ENCODE measurements at places on chromosomes 3 and 15.
A peak's percentile ranks its signal among the peaks of the same experiment; 100 is the strongest.

DNA sequence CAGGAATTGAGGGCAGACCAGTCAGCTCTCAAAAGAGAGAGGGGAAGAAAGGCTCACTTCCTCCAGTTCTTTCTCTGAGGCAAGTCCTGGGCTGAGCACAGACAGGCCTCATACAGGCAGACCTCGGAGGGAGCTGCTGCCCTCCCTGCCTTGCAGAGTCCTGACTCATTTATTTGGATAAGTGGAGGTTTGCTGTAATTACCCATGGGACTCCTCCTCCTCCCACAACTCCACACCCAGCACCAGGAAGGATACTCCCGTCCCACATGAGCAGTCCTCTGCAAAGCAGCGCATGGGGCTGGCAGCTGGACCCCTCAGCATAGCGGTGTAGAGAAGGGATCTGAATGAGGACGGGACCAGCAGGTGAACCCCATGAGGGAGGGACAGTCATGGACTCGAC lies 13.4 kb upstream of the SCN10A start:
- no peak for DNase-seq

DNA sequence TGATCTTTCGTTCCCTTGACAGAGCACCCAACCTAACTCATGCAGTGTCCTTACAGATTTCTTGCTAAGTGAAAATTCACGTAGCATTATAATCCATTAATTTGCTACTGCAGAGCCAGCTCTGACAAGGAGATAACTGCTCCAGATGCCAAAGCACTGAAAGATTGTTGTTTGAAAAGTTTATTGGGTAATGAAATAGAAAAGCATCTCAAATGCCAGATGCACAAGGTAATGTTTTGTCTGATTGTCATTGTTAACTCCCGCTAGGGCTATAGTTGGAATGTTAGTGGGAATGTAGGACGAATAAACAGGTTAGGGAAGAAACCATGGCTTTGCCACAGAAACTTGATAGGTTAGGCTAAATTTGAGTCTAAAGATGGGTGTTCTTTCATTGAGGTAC lies 20.2 kb upstream of the SLC2A2 start:
- DNase-seq, result no peak

GRCh38 chr3:149091983-149092382 lies 5.7 kb upstream of the HLTF start:
- DNase-seq, result no peak

GRCh38 chr3:185712337-185712736 lies 112.5 kb downstream of the IGF2BP2 start:
- no peak for DNase-seq

GRCh38 chr15:101242160-101242998 lies 9.5 kb downstream of the CHSY1 start:
- DNase-seq, result peak; percentile 11

Measured in putamen (tissue), 1 donor.